ENCODE measurements at places on chromosomes 1 and 21. TPM values are rescaled to one million over a fixed set of nuclear protein-coding genes. Genes with fewer than 3 reads are reported as not detected.
A peak's percentile ranks its signal among the peaks of the same experiment; 100 is the strongest.

Gene TCP10L
- not detected for total RNA-seq

Gene NPHS2
- total RNA-seq, result not detected

Gene RORC
- total RNA-seq, result 0.63 TPM

Gene SPRR2B
- not detected for total RNA-seq

Gene KANK4
- total RNA-seq, result not detected

Gene FLG2
- total RNA-seq, result not detected

Gene SRP9
- 509 TPM for total RNA-seq

Gene TINAGL1
- total RNA-seq, result 1.1 TPM

Gene HES3
- not detected for total RNA-seq

Gene ADGRL4
- 0.49 TPM for total RNA-seq

Gene FCGR3B
- total RNA-seq, result not detected

Gene TEX38
- total RNA-seq, result not detected

DNA sequence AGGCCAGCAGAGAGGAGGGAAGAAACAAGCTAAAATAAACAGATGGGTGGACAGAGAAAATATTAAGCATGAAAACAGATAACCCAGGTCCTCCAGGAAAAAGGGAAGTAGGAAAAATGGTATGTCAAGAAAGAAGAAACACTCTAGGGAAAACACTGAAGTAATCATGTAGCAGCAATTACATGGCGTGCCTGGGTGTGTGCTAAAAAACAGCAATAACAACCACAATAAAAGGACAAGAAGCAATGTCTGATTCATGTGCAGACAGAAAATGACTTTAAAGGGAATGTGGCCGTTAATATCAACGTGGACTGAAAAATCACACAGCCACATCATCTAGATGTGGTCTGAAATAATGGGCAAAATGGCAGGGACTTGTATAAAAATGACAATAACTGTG is 369.7 kb downstream of the PTBP2 start:
- no peak for DNase-seq

DNA sequence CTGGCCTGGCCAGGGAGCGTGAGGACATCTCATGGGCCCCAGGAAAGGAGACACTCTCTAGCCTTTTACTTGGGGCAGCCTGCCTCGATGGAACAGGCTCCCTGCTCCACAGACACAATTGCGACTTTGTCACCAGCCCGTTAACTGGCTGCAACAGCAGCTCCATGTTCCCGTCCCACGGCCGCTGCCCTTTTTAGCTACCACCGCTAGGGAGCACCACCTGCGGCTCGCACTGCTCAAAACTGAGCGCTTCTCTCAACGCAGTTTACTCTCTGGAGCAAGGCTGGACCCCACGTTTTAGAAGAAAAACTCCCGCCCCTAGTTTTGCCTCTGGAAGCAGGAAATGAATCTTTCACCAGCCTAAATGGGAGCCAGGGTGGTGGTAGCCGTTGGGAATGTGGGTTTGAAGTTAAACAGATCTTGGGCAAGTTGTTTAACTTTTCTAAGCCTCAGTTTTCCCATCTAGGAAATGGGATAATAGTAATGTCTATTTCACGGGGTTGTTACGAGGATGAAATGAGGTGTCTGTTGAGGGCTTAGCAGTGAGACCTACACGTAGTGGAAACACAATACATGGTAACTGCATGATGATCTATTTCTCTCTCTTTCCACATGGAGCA is 3.5 kb upstream of the LRRC38 start:
- DNase-seq, result peak; percentile 44

- DNase-seq, result no peak
Observed at GRCh38 chr1:87937831-87938395, 609.2 kb downstream of the LMO4 start.

GRCh38 chr1:205947024-205947423 is 3.8 kb upstream of the SLC26A9 start:
- DNase-seq, result no peak

DNA sequence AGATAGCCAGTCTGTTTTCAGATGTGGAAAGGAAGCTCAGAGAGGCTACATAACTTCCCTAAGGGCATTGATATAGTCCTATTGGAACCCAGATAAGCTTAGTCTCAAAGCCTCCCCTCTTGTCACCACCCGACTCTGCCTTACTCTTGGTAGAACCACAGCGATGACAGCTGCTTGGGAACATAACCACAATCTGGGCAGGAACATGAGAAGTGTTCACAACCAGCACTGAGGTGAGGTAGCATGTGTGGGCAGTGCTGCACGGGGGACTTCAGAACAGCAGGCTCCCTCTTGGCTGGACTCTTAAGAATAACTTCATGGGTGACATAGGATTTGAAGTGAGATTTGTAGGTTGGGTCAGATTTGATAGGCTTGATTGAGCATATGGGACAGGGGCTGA is 9.3 kb upstream of the S100A10 start:
- no peak for DNase-seq

DNA sequence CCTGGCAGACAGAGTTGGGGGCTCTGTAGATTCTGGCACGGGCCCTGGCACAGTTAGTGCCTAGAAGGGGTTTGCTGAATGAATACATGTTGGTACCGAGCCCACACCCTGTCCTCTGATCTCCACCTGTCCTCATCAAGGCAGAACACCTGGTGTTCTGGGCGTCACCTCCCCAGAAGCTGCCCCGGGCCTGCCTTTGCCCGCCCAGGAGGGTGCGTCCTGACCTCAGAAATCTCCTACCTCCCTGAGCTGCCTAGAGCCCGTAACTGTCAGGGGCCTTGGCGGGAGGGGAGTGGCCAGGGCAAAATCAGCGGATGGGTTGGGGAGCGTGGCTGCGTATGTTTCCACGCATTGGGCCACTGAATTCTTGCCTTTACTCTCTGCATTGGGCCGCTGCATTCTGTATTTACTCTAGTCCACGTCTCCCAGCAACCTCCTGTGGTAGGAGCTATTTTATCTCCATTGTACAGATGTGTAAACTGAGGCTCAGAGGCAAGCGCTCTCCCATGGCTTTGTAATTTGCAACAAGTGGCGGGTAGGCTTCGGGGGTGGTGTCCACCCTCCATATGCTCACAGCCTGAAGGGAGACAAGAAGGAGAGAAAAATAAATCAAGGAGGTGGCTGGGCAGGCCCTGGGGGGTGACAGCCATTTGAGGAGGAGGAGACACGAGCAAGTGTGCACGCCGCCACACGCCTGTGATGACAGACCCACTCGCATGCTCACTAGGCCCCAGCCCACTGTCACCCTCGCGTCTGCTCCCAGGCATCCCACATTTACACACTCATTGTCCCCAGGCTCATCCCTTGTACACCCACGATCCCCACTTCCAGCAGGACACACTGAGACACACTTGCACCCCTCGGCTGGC is 95.7 kb upstream of the WNT4 start:
- DNase-seq, result no peak

DNA sequence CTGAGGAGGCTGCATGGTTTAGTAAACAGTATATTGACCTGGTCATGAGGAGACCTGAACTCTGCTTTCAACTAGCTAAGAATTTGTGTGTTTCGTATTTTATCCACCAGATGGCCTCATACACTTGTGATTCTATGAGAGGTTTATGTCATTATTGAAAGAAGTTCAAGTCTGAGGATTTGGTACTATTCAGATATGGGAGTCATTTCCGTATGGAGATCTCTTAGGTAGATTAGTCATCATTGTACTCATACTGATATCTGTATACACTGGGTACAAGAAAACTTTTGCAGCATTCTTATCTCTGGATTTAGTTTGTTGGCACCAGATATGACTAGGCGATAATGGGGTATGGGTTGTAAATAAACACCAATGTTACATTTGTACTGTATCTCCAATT is 26.6 kb downstream of the ATF6 start:
- no peak for DNase-seq

GRCh38 chr1:193979219-193979618 is 792.8 kb upstream of the B3GALT2 start:
- DNase-seq, result no peak

GRCh38 chr1:39214714-39214997 is 10.2 kb downstream of the MACF1 start:
- no peak for DNase-seq

DNA sequence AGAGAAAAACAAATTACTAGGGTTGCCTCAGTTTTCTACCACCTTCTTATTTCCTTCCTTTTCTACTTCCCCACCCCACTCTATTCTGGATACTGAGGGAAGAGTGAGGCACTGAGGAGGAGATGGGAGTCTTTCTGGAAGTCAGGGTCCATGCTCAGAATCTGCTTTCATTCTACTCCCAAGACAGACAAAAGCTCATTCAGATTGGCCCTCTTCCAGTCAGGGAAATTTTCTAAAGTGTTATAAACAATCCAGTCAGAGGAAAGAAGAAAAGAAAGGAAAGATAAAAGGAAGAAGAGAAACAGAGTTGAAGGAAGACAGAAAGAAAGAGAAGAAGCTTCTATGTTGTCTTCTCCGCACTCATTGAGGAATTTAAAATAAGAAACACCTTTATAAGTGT is 228.6 kb downstream of the COP1 start:
- DNase-seq, result no peak

DNA sequence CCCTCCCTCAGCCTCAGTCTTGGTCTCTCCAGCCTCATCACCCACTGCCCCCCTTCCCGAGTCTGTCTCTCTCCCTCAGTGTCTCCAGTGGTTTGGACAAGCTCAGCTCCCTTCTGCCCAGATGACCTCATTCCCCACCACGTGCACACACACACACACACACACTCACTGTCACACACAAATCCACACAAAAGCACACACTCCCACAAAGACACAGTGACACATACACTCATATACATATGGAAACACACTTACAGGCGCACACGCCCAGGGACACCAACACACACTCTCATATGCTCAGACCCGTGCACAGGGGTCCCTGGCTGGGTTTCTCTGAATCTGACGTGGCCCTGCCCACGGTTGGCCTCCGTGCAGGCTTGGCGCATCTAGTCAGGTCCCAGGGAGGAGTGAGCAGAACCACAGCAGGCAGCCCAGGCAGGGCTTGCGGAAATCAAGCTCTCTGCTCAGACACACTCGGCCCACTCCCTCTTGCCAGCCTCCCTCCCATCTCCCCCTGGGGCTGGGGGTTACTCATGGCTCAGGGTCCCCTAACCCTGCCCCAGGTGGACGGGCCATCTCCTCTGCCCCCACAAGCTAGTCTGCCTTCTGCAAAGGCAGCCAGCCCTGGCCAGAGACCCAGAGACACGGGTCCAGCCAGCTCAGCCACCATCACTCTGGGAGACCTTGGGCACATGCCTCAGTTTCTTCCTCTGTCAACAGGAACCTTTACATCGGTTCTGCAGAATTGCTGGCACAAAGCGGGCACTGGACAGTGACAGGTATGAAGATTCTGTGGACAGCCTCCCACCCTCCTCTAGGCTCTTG is 38.5 kb upstream of the FAM131C start:
- DNase-seq, result peak; percentile 43

DNA sequence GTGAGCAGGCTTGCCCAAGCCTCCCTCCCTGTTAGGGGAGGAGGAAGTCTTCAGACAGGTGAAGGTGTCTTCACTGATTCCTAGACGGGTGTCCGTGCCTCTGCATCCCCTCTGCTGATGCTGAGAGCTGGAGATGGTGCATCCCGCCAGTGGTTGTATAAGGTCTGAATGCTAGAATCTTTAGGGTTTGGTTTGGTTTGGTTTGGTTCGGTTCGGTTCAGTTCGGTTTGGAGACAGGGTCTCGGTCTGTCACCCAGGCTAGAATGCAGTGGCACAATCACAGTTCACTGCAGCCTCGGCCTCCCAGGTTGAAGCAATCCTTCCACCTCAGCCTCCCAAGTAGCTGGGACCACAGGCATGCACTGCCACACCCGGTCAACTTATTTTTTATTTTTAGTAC is 153.6 kb downstream of the PGBD5 start:
- no peak for DNase-seq

DNA sequence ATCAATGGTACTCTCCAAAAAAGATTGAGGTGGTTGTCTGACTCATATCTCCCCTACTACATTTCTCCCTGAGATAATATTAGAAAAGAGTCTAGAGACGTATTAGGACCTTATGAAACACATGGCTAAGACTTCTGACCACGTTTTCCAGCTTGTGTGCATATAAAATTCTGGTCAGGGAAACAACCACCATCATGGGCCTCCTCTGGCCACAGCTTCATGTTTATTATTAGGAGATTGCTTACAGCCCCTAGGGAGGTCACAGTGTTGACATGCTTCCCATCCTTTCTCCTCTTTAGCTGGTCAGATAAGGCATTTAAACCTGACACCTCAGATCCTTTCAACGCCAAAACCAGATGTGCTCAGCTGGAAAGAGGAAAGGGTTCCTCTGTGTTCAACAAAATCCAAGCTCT is 620.2 kb downstream of the PLPP3 start:
- no peak for DNase-seq

- DNase-seq, result no peak
Observed at GRCh38 chr1:35857830-35858229, 25.2 kb upstream of the AGO1 start.

GRCh38 chr1:180859306-180859705 is 53.4 kb upstream of the KIAA1614 start:
- no peak for DNase-seq

GRCh38 chr21:38948377-38949069 is 142.8 kb downstream of the ETS2 start:
- no peak for DNase-seq

GRCh38 chr1:221992427-221992826 is 250.5 kb upstream of the DUSP10 start:
- no peak for DNase-seq

DNA sequence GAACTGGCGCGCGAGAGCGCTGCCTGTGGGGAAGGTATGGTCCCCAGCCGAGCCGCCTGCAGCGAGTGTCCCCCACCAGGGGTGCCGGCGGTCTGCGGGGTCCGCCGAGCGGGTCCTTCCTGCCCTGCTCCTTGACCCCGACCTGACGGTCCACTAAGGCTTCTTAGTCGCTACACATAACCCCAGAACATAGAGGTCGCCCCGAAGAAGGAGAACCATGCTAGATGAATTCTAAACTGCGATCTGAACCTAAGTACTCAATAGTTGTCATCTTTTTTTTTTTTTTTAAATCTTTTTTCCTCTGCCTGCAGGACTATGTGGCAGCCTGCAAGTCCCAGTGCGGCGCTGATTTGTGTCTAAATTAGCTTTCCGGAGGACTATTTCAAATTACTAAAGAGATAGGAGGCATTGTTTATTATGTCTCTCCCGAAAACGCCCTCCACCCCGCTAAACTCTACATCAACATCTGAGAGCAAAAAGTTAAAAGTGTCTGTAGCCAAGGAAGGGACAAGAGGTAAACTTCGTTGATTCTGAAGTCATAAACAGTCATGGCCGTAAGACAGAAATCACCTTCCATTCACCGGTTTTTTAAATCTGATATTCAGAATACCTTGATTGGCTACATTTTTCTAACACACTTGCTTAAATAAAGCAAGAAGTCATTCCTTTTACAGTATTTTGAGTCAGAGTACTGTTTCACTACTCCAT is 476 bp downstream of the AXDND1 start:
- DNase-seq, result no peak

- DNase-seq, result no peak
Observed at GRCh38 chr1:47983691-47984090, 13.5 kb downstream of the TRABD2B start.

Measured in MG63 (cell line).